Kidney capillary endothelial cell (primary cell): ENCODE measurements at places on chromosomes 2 and 18.

DNA sequence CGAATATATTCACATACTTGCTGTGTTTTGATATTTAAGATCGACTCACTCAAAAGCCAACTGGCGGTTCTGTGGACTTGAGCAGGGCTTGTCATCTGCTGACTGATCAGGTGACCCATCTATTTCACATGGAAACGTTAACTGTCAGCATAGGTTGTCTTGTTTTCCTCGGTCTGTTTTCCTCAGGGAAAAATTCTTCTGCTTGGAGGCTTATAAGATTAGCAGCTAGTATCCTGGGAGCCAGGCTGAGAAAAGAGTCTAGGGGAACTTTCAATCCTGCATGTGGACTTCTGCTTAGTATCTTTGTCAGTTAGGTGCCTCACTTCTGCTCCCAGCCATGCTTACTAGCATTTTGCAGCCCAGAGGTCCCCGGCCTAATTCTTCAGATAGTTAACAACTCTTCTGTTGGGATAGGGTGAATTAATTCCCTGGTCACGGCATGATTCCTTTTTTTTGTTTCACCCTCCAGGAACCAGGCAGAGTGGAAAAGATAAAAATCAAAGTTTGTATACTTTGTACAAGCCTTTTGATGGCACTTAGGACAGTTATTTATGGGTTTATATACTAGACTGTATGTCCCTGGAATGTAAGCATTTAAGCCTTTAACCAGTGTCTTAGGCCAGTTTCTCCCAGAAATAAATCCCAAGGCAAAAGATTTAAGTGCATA is 226.0 kb downstream of the GULP1 start:
- no peak for DNase-seq

GRCh38 chr18:12595571-12596255 is 62.2 kb downstream of the SPIRE1 start:
- no peak for DNase-seq

GRCh38 chr2:221286406-221286805 is 285.7 kb downstream of the EPHA4 start:
- no peak for DNase-seq

DNA sequence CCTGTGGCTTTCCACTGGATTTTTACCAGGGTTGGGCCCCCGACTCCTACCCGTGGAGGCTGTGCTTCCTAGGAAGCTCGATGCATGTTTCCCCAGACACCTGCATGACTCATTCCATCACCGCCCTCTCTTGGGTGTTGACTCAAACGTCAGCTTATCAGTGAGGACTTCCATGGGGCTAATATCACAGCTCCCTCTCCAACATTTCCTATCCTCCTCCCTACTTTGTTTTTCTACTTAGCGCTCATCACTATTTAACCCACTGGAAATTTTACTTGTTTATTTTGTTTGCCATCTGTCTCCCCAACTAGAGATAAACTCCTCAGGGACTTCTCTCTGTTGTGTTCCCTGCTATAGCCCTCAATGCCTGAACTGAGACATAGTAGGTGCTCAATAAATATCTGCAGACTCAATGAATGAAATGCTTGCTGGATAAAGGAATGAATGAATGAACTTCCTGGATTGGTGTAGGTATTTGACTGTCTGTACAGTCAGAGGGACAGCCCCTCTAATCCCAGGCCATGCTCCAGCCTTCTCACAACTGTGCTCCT is 89.7 kb upstream of the MSH2 start:
- no peak for DNase-seq

GRCh38 chr2:11408959-11409571 is 56.9 kb downstream of the E2F6 start:
- DNase-seq: no peak

- DNase-seq: no peak
These were observed 173.1 kb downstream of the UXS1 start for GRCh38 chr2:106020821-106021661.
